ENCODE measurements at places on chromosomes 4 and X.

- no peak for DNase-seq
These were observed 79.2 kb upstream of the DDIT4L start for GRCh38 chr4:100269446-100269845.

- DNase-seq, result no peak
These were observed 62.9 kb upstream of the HOPX start for GRCh38 chr4:56744030-56744429.

DNA sequence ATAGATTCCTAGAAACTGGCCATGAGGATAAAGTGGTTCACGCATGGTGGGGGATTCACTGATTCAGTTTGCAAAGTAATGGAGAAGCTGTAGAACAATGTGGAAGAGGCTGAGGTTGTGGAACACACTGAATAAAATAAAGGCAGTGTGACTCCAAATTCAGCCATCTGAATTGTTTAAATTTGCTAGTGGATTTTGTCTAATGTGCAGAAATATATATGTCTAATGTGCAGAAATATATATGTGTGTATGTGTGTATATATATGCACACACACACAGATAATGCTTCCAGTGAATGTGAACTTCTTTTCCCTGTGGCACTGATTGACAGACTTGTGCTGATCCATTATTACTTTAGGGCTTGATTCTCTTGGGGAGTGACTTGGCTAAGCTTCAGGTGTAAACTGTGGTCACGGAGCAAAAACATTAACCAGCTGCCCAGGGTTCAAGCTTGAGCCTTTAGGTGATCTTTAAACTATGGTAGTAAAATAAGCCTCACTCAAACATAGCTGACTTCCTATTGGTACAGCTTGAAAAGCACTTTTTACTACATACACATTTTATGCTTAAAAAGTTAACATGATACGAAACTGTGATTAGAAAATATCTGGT lies 3.5 kb downstream of the STBD1 start:
- DNase-seq, result no peak

DNA sequence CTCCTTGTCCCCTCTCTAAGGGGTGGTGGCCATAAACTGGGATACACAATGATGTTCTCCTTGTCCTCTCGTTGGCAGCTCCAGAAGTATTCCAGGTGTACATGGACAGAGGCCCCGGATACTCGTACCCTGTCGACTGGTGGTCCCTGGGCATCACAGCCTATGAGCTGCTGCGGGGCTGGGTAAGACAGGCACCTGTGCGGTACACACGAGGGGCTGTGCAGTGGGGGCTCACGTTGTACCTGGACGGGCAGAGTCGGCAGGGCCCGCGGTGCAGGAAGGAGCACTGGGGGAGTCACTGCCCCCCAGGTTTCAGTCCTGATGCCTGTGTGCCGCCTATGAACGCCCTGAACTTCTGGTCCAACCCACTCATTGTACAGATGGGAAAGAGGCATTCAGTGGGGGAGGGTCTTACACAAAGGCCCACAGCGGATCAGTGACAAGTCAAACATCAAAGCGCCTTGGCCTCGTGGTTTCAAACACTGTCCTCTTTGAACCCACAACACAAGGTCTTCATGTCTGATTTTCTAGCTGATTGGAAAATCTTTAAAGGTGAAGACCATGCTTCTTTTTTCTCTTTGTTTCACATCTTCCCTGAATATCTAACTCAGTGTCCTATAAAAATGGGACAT lies 261.6 kb downstream of the EVC2 start:
- DNase-seq, result no peak

- DNase-seq, result no peak
These were observed 162.6 kb downstream of the ZNF674 start for GRCh38 chrX:46382595-46382994.

- no peak for DNase-seq
These were observed 230.8 kb upstream of the ANKRD50 start for GRCh38 chr4:124943145-124943889.

DNA sequence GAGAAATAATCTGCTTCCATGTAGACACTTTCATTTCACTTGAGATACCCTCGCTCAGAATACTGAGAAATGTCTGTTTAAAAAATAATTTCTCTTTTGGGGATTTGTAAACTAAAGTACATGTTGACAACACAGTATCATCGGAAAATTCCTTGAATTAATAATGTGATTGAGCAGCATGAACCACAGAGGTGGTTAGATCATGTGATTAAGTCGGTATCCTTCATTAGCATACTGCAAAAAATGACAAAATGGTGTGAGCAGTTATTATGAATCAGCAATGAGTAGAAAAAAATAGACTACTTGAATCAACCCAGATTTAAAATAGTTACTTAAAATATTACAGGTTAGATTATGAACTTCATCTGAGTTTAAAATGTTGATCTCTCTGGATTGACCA lies 14.1 kb downstream of the MAP7D3 start:
- DNase-seq, result no peak

GRCh38 chrX:150594584-150594983 lies 26.2 kb downstream of the MTM1 start:
- DNase-seq, result no peak
